Skin of body (tissue), 3 donors: ENCODE measurements at places on chromosomes 3 and 15. TPM values are rescaled to one million over a fixed set of nuclear protein-coding genes. Genes with fewer than 3 reads are reported as not detected.

- DNase-seq: no peak
These were observed 48.5 kb upstream of the TRA2B start for GRCh38 chr3:185986198-185986777.

GRCh38 chr3:27713078-27713423 lies 9.1 kb downstream of the EOMES start:
- DNase-seq: no peak

DNA sequence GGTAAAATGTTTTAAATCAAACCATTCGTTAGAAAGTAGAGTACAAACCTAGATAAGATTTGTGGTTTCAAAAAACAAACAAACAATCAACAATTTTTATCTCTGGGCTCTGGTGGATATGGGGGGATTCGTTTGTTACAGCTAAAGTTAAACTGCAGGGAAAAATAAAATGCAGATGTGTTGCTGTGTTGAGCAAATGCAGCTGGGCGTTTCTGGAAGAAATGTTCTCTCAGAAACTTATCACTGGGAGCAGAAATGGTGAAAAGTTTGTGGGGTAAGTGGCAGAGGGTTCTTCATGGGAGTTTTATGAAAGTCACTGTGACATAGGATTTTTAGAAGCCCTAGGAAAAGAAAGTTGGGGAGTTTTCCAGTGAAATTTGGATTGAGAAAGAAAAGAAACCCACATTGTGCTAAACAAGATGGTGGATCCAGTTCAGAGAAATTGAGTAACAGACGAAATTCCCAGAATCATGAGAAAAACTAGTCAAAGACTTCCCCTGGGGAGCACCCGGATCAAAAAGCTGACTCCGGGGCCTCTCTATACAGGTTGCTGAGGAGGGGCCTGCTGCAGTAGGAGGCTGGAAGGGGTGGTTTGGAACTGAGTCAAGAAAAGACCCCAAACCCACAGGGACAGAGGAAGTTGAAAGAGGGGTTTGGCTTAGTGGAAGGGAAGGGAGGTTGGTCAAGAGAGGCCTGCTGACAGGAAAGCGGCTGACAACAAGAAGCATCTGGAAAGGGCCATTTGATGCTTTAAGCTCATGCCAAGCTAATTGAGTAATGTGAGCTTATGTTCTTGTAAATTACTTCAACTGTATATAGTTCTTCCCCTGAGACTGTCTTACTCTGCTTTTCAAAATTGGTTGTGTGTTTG lies 108.7 kb downstream of the RARB start:
- peak; percentile 93 for DNase-seq

DNA sequence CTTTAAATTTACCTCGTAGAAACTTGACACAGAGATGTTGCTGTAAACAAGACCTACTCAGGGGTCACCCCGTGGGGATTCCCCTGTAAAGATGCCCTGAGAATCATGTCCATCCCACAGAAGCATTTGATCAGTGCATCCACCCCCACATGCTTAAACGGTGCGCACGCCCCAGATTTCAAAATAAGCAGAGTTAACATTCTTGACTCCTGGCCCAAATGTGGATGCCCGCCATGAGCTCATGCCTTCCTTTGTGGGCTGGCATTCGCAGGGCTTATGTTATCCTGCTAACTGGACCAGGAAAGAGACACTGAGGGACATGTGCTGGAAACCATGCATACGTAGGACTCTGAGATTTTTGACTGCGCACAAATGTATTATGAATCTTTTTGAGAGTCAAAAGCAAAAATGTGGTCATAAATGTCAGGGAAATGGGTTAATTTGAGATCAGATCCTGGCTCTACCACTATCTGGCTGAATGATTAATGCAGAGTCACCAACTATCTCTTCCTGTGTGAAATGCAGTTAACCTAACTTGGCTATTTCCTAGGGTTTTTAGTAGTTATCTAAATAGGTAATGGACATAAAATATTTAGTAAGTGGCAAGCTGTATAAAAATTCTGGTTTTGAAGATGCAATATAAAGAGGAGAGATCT lies 9.1 kb upstream of the TP63 start:
- DNase-seq: no peak

Gene SLCO2A1
- total RNA-seq: 3.7 TPM
